ENCODE measurements at places on chromosomes 4 and X. TPM values are rescaled to one million over a fixed set of nuclear protein-coding genes. Genes with fewer than 3 reads are reported as not detected.

- no peak for DNase-seq
Measured at GRCh38 chr4:90317785-90318184, 190.6 kb downstream of the CCSER1 start.

GRCh38 chrX:56968980-56969379, 26.4 kb downstream of the SPIN3 start:
- DNase-seq, result no peak

DNA sequence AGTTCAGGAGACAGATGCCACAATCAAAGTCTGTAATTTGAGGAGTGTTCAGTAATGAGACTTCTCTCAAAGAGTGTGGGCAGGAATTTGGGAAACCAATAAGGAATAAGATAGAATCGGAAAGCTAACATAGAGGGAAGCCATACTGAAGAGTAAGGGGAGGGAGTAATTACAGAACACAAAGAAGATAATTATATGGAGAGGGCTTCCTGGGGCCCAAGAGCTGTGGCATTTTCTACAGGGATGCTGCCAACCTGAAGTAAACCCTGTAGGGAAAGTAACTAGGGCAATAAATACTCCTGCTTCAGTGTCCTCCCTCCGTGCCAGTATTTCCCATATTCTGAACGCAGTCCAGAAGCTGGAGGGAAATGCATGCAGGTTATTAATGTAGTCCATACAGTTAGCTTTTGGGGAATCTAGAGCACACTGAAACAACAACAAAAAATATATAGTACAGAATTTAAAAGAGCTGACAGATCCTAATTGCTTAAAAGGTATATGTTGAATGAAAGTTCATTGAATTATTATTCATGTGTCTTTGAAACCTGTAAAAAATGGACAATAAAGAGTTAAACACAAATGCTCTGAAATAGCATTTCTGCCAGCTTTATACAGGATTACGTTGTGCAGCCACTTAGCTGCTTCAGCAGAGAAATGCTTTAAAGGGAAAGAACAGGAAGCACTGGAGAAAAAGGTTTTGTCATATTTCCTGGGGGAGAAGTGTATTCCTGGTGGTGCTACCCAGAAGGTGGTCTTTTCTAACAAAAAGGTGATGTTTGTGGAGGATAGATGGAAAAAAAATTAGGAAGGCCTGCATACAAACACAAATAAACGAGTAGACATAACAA, 48.0 kb downstream of the CXXC4 start:
- no peak for DNase-seq

GRCh38 chr4:138035781-138036258, 206.3 kb downstream of the SLC7A11 start:
- DNase-seq, result peak; percentile 59

GRCh38 chr4:3491681-3492405, 28.7 kb downstream of the DOK7 start:
- peak; percentile 76 for DNase-seq

DNA sequence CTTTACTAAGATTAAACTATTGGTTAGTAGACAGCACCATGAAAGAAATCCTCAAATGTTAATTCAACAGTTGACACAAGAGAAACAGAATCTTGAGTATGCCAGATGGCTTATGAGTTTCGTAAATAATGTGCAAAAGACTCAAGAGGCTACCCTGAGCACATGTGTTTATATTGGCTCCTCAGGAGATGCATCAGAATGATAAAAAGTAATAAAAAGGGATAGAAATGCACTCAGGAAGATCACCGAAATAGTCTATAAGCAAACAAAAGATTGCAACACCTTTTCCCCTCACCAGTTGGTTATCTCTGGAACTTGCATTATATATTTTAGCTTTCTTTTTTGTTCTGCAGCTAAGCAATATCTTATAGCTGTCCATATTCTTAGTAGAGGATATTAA, 84.4 kb downstream of the SCFD2 start:
- DNase-seq, result no peak

GRCh38 chrX:152646961-152647360, 9.3 kb downstream of the GABRQ start:
- no peak for DNase-seq

GRCh38 chr4:188110036-188110435, 633 bp upstream of the TRIML2 start:
- no peak for DNase-seq

- no peak for DNase-seq
Measured at GRCh38 chr4:145076469-145076855, 21.5 kb downstream of the ANAPC10 start.

The ADD1 gene
- polyA plus RNA-seq, result 97.0 TPM

The CT45A1 gene
- not detected for polyA plus RNA-seq

The FAM47A gene
- polyA plus RNA-seq, result not detected

The NDNF gene
- not detected for polyA plus RNA-seq

The VSIG1 gene
- polyA plus RNA-seq, result not detected

The UGDH gene
- polyA plus RNA-seq, result 41.6 TPM

The MAOB gene
- polyA plus RNA-seq, result 0.93 TPM

The UGT2B10 gene
- not detected for polyA plus RNA-seq

The TMEM47 gene
- 0.02 TPM for polyA plus RNA-seq
